Activated naive CD8-positive, alpha-beta T cell treated with anti-CD3 and anti-CD28 coated beads, Interleukin-2, amount 50 U/mL, for 16 hours (primary cell): ENCODE measurements at places on chromosomes 16 and 17.
A peak's percentile ranks its signal among the peaks of the same experiment; 100 is the strongest.

- DNase-seq: no peak
Measured at GRCh38 chr16:2756288-2757015, 4.0 kb downstream of the SRRM2 start.

GRCh38 chr17:82876149-82876548 lies 36.3 kb upstream of the ZNF750 start:
- no peak for DNase-seq

DNA sequence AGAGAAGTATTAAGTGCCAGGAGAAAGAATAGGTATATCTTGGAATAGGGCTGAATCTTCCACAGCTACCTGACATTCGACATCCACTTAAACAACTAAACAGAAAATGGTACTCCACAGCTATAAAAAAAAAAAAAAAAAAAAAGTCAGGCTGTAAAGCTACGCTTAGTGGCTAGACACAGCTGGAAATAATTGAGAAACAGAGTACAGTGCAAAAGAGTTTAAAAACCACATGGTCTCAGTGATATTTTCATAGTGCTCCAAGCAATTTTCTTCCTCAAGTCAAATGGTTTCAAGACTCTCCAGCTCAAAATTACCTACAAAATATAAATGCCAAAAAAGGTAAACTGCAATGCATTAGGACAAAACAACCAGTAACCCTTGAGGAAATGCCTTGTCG lies 607.1 kb downstream of the KCNJ2 start:
- DNase-seq: no peak

- no peak for DNase-seq
Measured at GRCh38 chr17:16377941-16378341, 3.0 kb upstream of the UBB start.

- DNase-seq: no peak
Measured at GRCh38 chr16:67995423-67995822, 3.9 kb downstream of the DPEP2 start.

- DNase-seq: no peak
Measured at GRCh38 chr17:46947216-46947615, 24.3 kb downstream of the GOSR2 start.

GRCh38 chr16:14364386-14365199 lies 265.5 kb downstream of the PARN start:
- DNase-seq: no peak

GRCh38 chr16:74064120-74064735 lies 232.4 kb upstream of the PSMD7 start:
- no peak for DNase-seq

DNA sequence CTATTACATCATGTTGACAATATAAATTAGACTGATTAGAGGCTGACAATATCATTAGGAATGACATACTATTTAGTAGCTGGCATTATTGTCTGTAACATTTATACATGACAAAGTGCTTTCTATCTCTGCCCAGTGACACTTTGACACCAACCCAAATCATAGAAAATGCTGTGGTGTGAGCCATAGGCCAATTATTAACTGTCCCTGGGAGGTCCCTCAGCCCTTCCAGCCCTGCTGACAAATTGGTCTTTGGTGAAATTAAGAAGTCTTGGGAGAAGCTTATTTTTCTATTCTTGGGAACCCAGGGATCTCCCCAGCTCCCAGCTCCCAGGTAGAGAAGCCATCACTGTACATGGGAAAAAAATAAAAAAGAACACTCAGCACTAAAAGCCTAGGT lies 179.6 kb downstream of the AIPL1 start:
- no peak for DNase-seq

DNA sequence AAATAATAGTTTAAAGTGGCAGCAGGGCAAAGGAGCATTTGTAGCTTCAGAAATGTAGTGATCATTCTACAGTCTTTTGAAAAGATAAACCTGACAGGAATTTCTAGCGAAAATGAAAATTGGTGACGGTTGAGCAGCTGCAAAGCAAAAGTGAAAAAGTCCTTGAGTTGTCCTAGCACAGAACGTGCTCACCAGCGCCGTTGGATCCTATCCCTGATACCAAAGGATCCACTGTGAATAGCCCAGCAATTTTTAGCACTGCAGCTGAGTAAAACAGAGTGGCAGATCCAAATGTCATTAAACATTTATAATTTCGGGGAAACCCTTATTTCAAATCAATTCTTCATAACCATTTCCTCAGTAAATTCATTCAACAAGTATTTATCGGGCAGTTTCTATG lies 453.8 kb upstream of the HSBP1 start:
- DNase-seq: no peak

GRCh38 chr17:36545077-36545464 lies 352 bp downstream of the GGNBP2 start:
- no peak for DNase-seq

DNA sequence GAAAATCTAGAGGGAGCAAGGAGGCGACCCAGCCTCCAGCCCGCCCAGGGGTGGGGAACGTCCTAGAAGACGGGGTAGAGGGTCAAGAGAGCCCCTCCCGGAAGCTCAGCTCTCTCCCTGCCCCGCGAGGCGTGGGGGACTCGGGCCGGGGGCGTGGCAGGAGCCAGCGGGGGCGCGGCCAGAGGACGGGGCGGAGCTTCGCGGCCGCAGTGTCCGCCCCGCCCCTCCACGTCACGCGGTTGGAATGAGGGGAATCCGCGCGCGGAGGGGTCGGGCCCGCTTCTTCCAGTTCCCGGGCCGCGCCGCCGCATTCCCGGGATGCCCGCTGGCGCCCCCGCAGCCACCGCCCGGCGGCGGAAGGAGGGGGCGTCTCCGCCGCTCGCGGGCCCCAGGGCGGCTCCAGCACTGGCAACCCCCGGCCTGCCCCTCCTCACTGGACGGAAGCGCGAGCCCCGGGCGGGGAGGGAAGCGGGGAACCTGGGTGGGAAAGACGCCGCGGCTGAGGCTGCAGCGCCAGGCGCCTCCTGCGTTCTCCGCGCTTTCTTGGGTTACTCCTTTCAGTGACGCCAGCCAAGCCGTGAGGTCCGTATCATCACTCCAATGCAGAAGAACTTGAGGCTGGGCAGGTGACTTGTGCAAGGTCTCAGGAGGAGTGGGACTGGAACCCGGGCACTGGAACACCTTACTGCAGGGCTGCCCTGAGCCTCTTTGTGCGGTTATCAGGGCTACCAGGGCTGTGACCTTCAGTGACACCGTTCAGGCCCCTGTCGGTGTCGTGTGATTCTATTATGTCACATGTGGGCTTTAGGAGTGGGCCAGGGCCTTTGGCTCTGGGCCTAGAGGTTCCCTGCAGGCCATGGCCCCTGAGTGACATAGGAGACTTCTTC lies 4.3 kb downstream of the MYO1C start:
- DNase-seq: no peak

GRCh38 chr17:40516581-40517285 lies 15.3 kb upstream of the TNS4 start:
- DNase-seq: no peak

DNA sequence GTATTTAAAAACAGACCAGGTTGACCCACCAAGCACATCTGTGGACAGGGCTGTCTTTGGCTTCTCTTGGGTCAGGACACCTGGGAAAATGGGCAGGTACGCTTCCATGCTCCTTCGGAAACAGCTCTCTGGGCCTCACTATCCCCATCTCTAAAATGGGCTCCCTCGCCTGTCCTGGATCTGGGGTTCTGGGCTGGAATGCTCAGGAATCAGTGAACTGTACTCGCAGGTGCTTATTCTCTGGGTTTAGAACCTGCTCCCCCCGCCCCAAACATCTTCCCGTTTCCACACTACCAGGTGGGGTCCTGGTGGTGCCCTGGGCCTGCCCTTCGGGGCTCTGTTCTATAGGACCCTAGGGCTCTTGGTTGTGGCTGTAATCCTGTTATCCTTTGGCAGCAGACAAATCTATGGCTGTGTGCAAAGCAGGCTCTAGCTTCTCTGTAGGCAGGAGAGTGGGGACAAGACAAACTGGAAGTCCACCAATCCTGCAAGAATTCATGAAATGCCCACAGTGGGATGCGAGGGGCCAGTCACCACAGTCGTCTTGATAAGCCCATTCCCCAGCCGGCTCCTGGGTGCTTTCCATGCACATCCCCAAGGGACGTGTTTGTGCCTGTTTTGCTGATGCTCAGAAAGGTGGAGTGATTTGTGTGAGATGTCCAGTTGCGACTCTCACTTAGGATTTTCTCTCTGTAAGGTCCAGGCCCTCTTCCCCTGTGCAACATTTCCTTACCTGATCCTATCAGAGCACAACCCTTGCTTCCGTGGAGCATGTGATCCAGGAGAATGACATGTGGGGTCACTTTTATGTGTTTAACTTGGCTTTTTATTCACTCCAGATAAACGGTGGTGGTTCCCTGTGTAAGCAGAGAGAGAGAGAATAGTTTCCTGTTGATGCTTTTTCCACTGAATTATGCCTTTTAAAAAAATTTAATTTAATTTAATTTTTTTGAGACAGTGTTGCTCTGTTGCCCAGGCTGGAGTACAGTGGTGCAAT lies 37.2 kb downstream of the HAPSTR1 start:
- DNase-seq: no peak

DNA sequence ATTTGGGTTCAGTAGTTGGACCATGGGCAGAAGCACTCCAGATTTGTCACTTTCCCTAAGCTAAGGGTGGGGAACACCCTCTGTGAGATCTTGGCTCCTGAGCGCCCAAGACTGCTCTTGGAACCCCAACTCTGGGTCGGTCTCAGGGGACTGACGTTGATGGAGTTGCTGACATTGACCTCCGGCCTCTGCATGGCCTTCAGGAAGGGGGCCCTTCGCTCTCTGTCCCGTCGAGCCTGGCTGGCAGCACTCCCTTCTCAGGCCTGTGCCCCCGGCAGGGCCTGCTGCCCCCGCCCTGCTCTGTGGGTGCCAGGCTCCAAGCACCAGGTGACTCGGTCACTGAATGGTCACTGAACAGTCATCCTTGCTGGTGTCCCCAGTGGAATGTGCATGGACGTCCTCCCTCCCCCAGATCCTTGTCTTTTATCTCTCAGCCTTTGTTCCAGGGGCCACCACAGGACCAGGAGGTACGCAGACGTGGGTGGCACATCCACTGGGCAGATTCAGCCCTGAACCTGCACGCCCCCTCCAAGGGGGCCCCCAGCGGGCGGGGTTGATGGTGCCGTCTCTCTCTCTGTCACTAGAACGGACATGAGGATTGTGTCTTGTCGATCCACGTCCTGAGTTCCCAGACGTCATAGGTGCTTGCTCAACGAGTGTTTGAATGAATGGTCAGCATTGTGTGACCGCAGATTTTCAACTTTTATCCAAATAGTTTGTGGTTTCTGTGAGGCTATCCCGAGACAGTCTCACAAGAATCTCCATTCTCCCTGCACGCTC lies 314.5 kb downstream of the SEC14L1 start:
- DNase-seq: no peak

GRCh38 chr16:85316944-85317343 lies 204.7 kb upstream of the CIBAR2 start:
- DNase-seq: no peak

DNA sequence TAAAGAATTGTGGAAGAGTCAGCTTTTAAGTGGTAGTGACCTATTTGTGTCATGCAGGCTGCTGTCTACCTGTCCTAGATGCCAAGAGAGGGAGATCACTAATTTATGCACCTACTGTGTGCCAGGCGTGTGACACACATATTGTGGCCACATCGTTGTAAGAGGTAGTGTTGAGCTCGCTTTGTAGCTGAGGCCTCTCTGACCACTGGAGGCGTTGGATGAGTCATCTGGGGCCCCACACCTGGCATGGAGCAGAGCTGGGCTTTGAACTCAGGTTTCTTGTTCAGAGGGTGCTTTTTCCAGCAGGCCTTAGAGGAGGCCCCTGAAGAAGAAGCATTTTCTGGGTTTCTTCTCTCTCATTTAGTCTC lies 52.3 kb upstream of the LGALS9 start:
- no peak for DNase-seq

- no peak for DNase-seq
Measured at GRCh38 chr17:79269620-79270019, 195.0 kb downstream of the ENGASE start.

DNA sequence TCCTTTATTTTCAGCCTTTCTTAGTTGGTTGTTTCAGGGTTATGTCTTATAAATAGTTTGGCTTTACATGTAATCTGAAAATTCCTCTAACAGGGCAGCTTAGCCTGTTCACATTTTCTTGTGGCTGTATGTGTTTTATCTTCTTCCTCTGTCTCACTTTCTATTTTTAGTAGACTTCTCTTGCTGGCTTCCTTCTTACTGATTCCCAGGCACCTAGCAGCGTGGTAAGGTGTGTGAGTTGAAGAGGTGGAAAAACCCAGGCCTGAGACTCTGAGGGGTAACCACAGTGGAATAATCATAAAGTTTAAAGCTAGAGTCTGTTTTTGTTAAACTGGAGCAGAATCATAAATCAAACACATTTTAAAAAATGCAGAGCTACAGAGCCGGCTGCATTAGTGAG lies 190.9 kb downstream of the LGALS9B start:
- DNase-seq: no peak

DNA sequence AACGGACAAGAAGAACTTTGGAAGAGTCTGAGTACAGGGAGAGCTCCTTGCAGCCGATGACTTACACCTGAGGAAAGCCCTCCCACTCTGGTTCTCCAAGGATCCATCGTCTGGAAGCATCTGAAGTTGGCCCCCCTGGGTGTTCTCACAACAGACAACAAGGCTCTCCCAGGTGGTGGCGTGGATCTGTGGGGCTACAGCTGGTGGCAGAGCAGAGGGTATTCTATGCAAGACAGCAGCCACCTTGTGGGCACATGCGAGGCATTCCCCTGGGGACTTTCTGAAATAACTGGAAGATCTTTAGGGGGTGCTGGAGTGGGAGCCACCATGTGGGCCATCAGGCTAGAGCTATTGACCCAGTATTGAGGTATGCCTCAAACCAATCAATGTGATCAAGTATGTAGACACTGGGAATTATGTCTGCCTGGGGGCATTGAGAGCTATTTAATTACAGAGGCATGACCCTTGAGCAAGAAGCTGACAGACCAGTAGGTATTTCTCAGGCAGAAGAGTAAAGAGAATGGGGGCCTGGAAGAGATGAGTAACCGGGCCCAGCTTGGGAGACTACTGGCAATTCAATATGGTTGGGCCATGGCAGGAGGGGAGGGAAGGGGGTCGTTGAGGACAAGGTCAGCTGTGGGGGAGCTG lies 6.9 kb upstream of the KRT19 start:
- DNase-seq: no peak

DNA sequence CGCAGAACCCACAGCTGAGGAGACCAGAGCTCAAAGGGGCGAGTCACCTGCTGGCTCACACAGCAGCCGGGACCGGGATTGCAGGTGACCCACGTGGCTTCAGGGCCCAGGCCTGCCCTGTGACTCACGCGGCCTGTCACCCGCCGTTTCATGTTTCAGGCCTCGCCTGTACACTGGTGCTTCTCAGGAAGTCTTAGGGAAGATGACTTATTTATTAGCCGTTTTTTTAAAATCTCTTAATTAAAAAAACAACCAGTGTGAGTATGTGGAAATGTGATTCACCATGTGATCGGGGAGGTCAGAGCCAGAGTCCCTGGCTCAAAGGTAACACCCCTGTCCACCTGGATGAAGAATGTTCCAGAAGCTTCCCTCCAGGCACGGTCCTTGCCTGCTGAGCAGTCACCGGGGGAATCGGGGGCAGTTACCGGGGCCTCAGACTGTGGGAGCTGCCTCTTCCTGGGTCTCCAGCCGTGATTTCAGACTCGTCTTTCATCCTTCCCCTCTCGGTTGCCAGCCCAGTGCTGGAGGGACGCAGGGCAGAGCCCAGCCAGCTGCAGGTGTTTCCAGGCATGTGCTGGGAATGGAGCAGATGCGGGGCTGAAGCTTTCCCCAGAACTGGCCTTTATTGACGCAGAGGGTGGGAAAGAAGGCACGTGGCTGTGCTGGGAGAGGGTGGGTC lies 49.3 kb downstream of the CMIP start:
- no peak for DNase-seq

- DNase-seq: peak; percentile 71
Measured at GRCh38 chr16:21952793-21953540, at the start of gene UQCRC2. Gene UQCRC2, plus strand, starts transcription at chr16:21953361. Its CDS starts 63 bp downstream, at chr16:21953424.
